Activated T-cell treated with anti-CD3 and anti-CD28 coated beads for 48 hours (primary cell): ENCODE measurements at places on chromosomes 1 and 21.

DNA sequence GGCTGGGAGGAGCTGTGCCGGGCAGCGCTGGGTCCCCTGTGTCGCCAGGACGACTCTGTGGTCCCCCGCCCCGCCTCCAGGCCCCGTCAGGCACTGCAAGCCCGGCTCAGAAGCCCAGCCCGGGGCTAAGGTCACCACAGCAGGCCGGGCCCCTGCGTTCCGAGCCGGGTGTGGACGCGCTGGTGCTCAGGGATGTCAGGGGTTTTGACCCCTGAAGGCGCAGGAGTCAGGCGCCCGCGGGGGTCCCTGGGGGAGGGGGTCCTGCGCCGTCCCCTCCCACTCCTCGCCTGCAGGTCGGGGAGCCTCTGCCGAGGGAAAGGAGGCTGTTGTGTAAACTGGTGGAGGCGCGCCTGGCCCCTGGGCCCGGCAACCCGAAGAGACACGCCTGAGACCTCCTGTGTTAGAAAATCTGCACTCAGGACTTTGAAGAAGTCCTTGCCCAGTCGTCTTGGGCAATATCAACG is 23.7 kb upstream of the TMEM54 start:
- no peak for DNase-seq

- no peak for DNase-seq
These were observed 20.9 kb upstream of the COL11A1 start for GRCh38 chr1:103129255-103129654.

GRCh38 chr1:64082459-64082858 is 121.0 kb upstream of the UBE2U start:
- DNase-seq: no peak

- no peak for DNase-seq
These were observed 642 bp downstream of the MLLT11 start for GRCh38 chr1:151060657-151061421.

- DNase-seq: no peak
These were observed 25.7 kb downstream of the STK40 start for GRCh38 chr1:36359911-36360550.

DNA sequence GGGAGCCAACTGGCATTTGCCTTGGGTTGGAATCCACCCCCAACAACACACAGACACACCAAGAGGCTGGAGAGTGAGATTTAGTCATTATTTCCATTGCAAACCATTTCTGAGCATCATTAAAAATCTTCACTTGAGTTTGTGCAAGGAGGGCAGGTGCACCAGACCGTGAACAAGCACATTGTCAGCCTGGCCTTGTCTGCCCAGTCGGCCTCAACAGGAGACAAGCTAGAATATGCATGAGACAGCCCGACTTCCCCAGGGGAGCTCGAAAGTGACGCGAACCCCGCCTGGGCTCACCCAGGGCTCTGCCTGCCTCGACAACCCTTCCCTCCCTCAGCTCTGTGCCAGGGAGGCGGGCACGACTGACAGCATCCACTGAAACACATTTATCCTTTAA is 15.4 kb upstream of the GUCA2B start:
- DNase-seq: no peak
